Stimulated activated CD4-positive, alpha-beta T cell treated with anti-CD3 and anti-CD28 coated beads, Interleukin-4, amount 100 ng/mL, for 24 hours (primary cell): ENCODE measurements at places on chromosomes 7 and 10.
A peak's percentile ranks its signal among the peaks of the same experiment; 100 is the strongest.

- no peak for DNase-seq
Observed at GRCh38 chr7:40315277-40315676, 180.5 kb downstream of the SUGCT start.

DNA sequence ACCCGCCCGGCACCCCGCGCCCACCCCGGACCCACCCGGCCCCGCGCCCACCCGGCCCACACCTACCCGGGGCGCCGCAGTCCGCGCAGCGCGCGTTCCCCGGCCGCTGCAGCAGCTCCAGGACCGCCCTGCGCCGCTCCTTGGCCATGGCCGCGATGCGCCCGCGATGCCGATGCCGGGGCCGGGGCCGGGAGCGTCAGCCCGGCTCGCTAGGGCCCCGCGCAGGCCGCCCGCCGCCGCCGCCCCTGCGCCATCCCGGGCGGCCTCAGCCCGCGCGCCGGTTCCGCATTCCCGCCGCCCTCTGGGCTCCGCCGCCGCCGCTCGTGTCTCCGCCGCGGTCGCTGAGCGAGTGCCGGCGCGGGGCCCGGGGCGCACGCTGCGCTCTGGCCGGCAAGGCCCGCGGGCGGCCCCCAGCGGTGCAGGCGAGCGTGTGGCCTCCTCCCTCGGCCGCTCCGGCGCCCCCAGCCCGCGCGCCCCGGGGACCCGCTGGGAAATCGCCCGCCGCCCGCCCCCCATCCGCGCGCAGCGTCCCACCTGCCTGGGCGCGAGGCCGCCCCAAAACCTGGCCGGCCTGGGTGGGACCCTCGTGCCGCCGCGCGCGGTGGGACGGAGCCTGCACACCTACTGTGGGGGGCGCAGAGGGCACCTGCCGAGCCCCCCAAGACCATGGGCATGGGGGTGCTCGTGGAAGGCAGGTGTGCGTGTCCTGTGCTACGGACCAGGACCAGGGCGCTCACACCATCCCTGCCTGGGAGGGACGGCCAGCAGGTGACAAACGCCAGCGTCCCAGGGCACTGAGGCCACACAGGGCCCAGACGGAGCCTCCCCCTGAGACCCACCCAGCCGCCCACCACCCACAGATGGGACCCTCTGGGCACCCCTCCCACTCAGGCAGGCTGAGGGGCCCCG lies at the start of gene ADAP1:
Gene ADAP1, minus strand, starts transcription at position 351 of the 909 bp plus-strand sequence. Its CDS starts 203 bp downstream, at position 148.
- peak; percentile 54 for DNase-seq

- no peak for DNase-seq
Observed at GRCh38 chr10:50033481-50033880, 34.3 kb upstream of the WASHC2A start.

- no peak for DNase-seq
Observed at GRCh38 chr7:55044791-55045190, 26.0 kb downstream of the EGFR start.

- no peak for DNase-seq
Observed at GRCh38 chr7:31444196-31444595, 69.7 kb upstream of the ITPRID1 start.

- DNase-seq = no peak
Observed at GRCh38 chr7:138396251-138397070, 63.6 kb upstream of the TRIM24 start.

DNA sequence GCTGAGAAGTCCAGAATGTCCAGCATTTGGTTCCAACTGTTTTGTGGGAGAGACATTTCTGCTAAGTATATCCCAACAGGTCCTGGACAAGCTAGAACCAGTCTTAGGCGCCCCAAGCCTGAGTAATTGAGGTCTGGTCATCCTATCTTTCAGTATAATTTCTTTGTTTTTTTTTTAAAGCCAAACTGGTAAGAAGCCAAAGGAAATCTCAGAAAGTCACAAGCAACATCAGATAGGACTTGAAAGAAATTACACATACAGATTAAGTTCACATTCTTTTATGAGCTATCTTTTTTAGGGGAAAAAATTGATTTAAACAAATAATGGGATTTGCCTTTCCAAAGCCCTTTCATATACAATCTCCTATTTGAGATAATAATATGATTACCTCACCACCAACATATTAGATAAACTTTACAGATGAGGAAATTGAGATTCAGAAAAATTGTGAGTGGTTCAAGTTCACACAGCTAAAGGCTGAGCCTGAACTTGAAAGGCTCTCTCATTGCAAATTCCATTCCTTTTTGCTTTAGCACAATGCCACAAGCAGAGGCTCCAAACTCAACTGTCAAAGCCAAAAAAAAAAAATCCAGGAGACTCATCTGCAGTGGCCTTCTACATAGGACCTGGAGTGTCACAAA lies 15.0 kb downstream of the PDLIM1 start:
- no peak for DNase-seq

DNA sequence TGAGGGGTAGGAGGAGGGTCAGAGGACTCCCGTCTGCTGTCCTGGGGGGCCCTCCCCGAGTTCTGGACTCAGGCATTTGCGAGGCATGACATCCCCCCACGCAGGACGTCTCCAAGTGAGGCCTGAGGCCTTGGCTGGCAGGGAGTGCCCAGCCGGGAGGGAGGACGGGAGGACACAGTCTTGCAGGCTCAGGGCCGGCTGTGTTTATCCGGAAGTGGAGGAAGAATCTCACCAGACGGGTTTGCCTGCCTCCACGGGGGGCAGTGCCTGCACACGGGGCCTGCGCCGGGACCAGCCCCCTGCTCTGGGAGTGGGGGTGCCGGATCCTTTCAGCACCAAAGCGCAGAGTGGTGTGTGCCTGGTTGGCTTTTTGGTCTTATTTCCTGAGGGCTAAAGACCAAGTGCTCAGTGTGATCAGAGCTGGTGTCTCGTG lies 10.9 kb downstream of the PWWP2B start:
- no peak for DNase-seq

DNA sequence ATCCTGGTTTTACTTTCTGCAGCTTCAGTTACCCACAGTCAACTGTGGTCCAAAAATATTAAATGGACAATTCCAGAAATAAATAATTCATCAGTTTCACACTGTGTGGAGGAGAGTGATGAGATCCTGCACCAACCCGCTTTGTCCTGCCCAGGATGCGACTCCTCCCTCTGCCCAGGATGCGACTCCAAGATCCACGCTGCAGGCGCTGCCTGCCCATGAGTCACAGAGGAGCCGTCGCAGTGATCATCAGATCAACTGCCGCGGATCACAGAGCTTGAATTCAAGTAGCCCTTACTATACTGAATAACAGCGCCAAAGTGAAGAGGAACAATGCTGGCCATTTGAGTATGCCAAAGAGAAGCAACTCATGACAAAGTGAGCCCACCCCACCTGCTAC lies 61.5 kb downstream of the GRB10 start:
- no peak for DNase-seq

DNA sequence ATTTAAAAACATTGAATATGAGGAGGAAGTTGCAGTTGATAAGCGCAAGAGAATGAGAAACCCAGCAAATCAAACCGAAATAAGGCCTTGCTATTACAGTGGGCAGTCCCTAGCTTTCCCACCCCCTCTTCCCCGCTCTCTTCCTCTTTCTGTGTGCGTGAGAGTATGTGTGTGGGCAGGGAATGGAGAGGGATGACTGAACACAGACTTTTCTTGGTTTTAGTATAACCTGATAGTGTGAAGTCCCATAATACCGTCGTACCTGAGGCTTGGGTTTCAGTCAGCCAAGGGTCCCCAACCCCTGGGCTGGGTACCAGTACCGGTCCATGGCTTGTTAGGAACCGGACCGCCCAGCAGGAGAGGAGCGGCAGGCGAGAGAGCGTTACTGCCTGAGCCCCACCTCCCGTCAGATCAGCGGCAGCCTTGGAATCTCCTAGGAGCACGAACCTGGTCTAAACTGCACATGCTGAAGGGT lies 255.3 kb downstream of the CELF2 start:
- DNase-seq = peak; percentile 43

DNA sequence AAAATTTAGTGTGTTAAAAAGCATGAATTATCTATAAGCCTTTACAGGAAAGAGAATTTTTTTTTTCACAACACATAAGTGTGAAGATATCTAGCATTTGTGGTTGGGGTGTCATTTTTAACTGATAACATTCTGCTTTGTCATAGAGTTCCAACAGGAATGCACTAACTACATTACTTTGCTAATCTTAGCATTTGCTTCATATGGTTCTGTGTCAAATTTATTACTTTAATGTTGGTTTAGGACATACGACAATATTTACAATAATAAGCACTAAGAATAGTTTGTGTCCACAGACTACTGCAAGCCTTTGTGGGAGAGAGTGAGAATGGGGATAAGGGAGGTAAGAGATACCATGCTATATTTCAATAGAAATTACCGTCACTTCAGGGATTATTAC lies 40.6 kb upstream of the MAGI2 start:
- no peak for DNase-seq

DNA sequence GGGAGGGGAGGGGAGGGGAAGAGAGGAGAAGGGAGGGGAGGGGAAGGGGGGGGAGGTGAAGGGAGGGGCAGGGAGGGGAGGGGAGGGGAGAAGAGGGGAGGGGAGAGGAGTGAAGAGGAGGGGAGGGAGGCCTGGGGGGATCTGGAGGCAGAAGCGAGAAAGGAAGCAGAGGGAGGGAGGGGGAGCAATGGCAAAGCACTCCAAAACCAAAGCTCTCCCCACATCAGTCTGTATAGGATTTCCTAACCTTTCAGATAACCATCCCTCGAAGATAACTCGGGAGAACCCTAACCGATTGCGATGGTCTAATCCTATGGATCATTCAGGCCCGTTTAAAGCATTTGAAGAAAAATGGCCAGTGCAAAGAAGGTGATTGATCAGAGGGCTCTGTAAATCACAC lies 19.0 kb downstream of the EBF3 start:
- no peak for DNase-seq

DNA sequence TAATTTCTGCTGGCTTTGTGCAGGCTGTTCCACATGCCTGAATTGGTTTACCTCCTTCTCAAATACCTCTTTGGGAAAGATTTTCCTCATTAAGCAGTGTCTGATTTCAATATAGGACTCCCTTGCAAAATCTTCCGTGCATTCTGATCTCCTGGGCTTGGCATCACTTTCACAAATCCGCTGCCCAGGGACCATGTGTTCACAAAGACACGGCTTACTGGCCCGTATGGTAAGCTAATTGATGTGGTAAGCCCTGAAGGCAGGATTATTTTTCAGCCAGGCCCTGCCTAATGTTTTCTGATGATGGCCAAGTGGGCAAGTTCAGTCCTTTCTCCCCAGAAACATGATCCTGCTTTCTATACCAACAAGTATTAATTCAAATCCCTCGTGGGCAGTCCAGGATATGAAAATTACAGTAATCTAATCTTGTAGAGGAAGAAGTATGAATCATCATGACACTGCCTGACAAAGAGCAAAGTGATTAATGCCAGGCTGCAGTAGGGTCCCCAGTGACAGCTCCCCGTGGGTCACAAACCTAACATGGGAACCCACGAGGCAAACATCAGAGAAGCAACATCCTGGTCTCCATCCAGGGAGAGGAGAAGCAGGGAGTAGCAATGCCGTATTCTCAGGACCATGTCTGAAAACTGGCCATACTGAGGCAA lies 11.6 kb upstream of the SVIL start:
- peak; percentile 32 for DNase-seq

DNA sequence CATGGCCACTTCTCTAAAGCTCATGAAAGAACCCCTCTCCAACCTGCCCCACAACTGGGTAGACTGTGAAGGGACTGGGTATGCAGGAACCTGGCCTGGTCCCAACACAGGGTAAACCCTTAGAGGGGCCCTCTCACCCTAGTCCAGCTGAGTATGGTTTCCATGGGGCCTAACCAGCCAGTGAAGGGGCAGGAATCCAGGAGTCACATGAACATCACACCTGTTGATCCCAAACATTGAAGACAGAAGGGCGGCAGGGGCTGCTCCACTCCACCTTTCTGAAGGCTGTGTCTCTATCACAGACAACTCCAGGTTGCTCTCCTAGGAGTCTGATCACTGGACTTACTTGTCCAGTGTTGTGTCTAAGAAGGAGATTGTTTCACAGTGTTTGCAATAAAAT lies 30.8 kb downstream of the GRID1 start:
- no peak for DNase-seq

DNA sequence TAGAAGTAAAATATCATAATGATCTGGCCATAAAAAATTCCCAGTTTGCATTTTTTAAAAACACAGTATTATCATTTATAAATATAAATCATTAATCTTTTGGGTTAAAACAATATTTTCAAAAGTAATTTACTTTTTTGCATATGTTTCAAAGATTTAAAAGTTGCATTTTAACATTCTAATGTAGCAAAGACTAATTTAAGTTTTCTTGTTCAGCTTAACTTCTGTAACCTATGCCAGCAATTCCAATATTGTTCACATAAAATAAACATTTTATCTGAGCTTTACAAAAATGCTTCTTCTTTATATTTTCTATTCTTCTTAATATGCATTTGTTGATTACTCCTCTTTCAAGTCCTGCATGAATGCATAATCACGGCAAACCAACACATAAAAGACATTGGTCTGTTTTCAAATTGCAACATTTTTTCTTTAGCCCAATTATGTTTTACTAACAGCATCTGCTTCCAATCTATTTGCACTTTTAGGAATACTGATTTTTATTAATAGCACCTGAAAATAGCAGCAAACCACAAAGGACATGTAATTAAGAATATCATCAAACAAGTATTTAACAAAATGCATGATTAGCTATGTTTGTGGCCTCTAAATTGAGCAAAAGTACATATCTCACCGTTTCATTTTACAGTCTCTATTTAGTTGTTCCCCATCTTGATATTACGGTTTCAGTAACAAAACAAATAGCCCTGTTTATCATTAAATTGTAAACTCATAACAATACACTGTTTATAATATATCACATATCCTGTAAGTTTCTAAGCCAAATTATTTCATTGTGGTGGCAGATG lies 286.9 kb upstream of the NFE2L3 start:
- DNase-seq = no peak

DNA sequence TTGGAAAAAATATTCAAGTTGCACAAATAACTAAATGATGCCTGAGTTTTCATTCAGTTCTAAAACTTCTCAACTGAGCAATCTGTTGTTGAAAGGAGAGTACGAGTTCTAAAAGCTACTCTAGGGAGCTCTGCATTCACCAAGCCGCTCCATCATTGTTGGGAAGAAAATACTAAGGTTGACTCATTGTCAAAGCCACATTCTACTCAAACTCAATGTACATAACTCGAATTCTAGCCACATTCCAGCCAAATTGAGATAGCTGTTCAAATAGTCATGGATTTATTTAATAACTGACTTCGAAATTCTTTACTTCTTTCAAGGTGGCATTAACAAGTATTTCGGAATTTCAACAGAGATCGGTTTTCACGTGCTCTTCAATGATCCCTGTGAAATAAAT lies 63.4 kb downstream of the KIAA1217 start:
- DNase-seq = no peak

DNA sequence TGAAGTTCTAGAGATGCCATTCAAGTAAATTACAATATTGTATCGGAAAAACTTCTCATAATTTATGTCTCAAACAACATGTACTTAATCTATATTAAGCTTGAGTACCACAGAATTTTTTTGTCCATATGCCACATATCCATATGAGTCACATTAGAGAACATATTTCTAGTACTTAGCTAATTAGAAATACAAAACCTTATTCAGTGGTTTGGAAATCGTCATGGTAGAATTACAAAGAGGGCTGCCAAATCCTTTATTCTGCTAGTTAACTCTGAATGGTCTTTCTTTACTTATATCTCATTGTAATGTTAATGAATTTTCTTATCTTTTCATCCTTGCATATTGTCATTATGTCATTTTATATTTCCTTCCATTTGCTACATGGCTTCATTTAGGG lies 9.0 kb upstream of the VIM start:
- no peak for DNase-seq
